Ascending aorta (tissue), 2 donors: ENCODE measurements at places on chromosomes 3 and 15. TPM values are rescaled to one million over a fixed set of nuclear protein-coding genes. Genes with fewer than 3 reads are reported as not detected.

LRTM1 gene
- not detected for total RNA-seq

DNA sequence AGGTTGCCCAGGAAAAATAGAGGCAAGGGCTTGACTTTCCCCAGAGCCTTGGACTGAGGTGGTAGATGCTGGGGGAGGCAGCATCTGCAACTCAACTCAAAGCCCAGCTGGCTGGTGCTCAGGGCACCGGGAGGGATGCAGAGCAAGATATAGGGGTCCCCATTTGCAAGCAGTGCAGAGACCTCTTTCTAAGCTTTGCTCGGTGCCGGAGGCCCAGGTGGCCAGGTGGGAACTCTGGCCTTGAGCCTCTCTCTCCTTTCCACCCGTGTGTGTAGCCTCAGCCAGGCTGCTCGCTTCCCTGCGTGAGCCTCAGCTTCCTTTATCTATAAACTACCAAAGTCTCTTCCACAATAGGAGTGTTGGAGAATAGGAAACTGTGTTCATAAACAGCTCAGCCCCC lies 36.5 kb downstream of the SLC6A6 start:
- H3K27me3 ChIP-seq: no peaks in the 10 kb centered on the region
- no peak overlapping the region for H3K27ac ChIP-seq
- no peaks in the 10 kb centered on the region for H3K36me3 ChIP-seq

FBXO40 gene
- total RNA-seq: not detected

PRR20G gene
- not detected for total RNA-seq

- no peak overlapping the region for H3K4me3 ChIP-seq
- H3K36me3 ChIP-seq: no peaks in the 10 kb centered on the region
- DNase-seq: no peak
- no peaks in the 10 kb centered on the region for H3K27me3 ChIP-seq
- H3K4me1 ChIP-seq: no peaks in the 10 kb centered on the region
Measured at GRCh38 chr3:186320862-186321568, 41.0 kb downstream of the DGKG start.

ROBO2 gene
- total RNA-seq: 2.9 TPM

DNA sequence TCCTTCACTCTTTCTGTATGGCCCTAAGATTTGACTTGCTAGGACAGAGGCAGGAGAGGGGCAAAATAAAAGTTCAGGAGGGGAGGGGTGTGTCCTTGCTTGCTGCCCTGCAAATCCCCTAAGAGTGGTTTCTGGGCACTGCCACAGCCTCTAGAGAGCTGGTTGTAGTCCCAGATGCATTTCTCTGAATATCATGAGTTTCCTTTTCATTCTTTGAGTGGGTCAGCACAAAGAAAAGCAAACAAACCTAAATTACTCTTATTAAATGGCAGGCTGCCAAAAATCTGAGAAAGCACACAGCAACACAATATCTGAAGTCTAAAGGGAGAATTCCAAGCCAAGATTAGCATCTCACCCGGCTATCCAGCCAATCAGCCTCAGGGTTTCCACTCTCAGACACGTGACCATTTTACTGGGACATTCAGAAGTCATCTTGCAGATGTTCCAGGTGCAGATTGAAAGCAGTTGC lies 919.3 kb downstream of the TUSC7 start:
- no peaks in the 10 kb centered on the region for H3K27me3 ChIP-seq
- H3K36me3 ChIP-seq: no peaks in the 10 kb centered on the region
- DNase-seq: no peak
- H3K27ac ChIP-seq: no peak overlapping the region
- no peaks in the 10 kb centered on the region for H3K4me1 ChIP-seq
